ENCODE measurements at places on chromosomes 7 and 10. TPM values are rescaled to one million over a fixed set of nuclear protein-coding genes. Genes with fewer than 3 reads are reported as not detected.

Gene EPO
- not detected for total RNA-seq

Gene SLC29A4
- 6.3 TPM for total RNA-seq

Gene COX15
- 31.0 TPM for total RNA-seq

Gene MGMT
- total RNA-seq = 32.2 TPM

Gene INTS1
- total RNA-seq = 56.9 TPM

Gene FGFBP3
- 7.9 TPM for total RNA-seq

Gene C10orf105
- 0.42 TPM for total RNA-seq

Gene ZNF425
- 10.9 TPM for total RNA-seq

Gene CRHR2
- total RNA-seq = 0.44 TPM

Gene ABCF2
- total RNA-seq = 34.3 TPM

Gene STOX1
- 3.5 TPM for total RNA-seq

Gene GIMAP8
- total RNA-seq = 15.9 TPM

Gene CACNB2
- 6.6 TPM for total RNA-seq

Gene DDC
- not detected for total RNA-seq

Gene LHFPL3
- not detected for total RNA-seq

Gene ASB4
- not detected for total RNA-seq

Gene ABCA13
- 4.6 TPM for total RNA-seq

Gene CYP26A1
- total RNA-seq = not detected

Gene CLCN1
- total RNA-seq = not detected

Gene SFTPA1
- not detected for total RNA-seq

Gene SLC26A3
- not detected for total RNA-seq

Gene SFRP4
- total RNA-seq = 236 TPM

Gene TUBAL3
- not detected for total RNA-seq

Gene USP6NL
- total RNA-seq = 33.9 TPM

Gene FBXO24
- 2.2 TPM for total RNA-seq

Gene CDNF
- 1.2 TPM for total RNA-seq

Gene TWIST1
- 28.2 TPM for total RNA-seq

Gene LIPF
- not detected for total RNA-seq

Gene FAM237B
- not detected for total RNA-seq

Gene MALSU1
- total RNA-seq = 41.4 TPM

Gene MYL7
- total RNA-seq = not detected

Gene CAMK2B
- 9.9 TPM for total RNA-seq

Gene CDC14C
- total RNA-seq = not detected

Gene SLC13A4
- total RNA-seq = not detected

Gene PDE6C
- total RNA-seq = not detected

Gene CNNM1
- total RNA-seq = not detected

Gene MCM10
- total RNA-seq = not detected

Gene CTAGE4
- total RNA-seq = 3.1 TPM

Gene SEMA3A
- total RNA-seq = 9.3 TPM

Gene LRMDA
- 9.8 TPM for total RNA-seq

Gene TMEM176A
- total RNA-seq = 36.9 TPM

Gene MYH16
- total RNA-seq = not detected

Gene TRRAP
- total RNA-seq = 34.3 TPM

Gene TSPAN33
- 4.2 TPM for total RNA-seq

Gene CALHM2
- total RNA-seq = 69.0 TPM

Gene TAS2R3
- total RNA-seq = 3.3 TPM

Gene CPED1
- 15.0 TPM for total RNA-seq

Gene PTF1A
- not detected for total RNA-seq

Gene CASTOR2
- 15.3 TPM for total RNA-seq

Gene MYL10
- total RNA-seq = not detected

Gene HSPA14
- 11.3 TPM for total RNA-seq

Gene PARD3
- 60.3 TPM for total RNA-seq

Gene DRGX
- not detected for total RNA-seq

Gene NODAL
- not detected for total RNA-seq

Gene CXCL12
- total RNA-seq = 35.0 TPM

Gene CAV1
- 196 TPM for total RNA-seq

Gene PAOX
- total RNA-seq = 17.9 TPM

Gene CHST15
- 45.6 TPM for total RNA-seq

Gene SEMA3D
- 8.2 TPM for total RNA-seq
